ENCODE measurements at places on chromosomes 2 and 18.
A peak's percentile ranks its signal among the peaks of the same experiment; 100 is the strongest.

DNA sequence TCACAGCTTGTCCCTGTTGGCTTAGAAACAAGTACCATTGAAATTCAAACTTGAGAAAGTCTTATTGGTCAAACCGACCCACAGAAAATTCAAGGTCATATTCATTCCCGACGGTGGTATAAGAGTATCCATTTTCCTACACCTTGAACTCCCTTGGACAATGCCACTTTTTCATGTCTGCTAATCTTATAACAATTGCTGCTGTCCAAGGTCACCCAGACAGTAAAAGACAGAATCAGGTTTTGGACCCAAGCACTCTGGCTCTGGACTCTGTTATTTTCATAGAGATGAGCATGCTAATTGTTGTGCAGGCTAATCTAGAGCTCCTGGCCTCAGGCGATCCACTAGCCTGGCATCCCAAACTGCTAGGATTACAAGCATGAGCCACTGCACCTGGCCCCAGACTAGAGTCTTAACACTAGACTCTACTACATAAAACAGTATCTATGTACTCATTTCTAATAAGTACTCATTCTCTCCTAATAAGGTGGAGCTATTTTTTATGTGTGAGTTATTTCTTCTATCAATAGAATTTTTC, 57.8 kb downstream of the C2orf76 start:
- no peak for DNase-seq

GRCh38 chr2:230873661-230874401, 9.1 kb downstream of the ITM2C start:
- no peak for DNase-seq

DNA sequence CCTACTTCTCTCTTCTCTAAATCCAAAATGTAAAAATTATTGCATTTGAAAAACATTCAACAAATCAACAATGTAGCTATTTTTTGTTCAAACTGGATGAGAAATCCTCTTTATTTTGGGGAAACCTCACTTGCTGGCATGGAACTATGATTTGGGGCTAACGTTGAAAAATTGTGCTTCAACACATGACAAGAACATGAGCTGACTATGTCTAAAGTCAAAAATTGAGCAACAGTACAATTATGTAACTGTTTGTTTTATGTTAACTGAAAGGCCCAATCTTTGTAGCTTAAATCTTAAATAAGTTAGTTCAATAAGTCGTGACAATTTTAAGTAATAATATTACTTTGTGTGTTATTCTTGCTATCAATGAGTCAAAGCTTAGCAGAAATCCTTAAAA, 67.3 kb downstream of the TMEFF2 start:
- DNase-seq, result no peak

- DNase-seq, result no peak
These were observed 82.6 kb upstream of the TXNDC2 start for GRCh38 chr18:9803063-9803697.

GRCh38 chr2:25074826-25075225, 33.0 kb downstream of the EFR3B start:
- no peak for DNase-seq

GRCh38 chr2:240593703-240594451, 7.3 kb downstream of the CAPN10 start:
- DNase-seq, result no peak

DNA sequence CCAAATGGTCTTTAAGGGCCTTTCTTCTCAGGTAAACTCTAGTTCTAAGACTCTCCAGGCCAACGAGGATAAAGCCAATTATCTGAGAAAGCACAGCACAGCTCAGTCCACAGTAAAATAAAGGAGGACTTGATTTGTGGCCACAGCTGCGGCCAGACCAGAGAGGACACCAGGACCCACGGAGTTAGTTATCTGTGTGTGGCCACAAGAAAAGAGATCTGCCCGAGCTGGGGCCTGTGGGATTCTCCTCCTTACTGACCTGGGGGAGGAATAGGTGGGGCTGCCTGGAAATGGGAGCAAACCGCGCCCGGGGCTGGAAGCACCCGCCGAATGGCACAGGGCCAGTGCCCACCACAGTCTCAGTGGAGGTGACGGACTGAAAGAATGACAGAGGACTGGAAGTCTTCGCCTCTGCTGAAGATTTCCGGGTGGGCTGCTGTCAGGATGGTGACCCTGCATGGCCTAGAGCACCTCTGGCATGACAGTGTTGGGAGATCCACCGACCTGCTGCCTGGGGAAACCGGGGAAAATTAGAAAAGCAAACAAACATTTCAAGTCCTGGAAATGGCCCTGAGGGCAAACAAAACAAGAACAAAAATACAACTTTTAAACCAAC, 13.3 kb downstream of the PROC start:
- no peak for DNase-seq

DNA sequence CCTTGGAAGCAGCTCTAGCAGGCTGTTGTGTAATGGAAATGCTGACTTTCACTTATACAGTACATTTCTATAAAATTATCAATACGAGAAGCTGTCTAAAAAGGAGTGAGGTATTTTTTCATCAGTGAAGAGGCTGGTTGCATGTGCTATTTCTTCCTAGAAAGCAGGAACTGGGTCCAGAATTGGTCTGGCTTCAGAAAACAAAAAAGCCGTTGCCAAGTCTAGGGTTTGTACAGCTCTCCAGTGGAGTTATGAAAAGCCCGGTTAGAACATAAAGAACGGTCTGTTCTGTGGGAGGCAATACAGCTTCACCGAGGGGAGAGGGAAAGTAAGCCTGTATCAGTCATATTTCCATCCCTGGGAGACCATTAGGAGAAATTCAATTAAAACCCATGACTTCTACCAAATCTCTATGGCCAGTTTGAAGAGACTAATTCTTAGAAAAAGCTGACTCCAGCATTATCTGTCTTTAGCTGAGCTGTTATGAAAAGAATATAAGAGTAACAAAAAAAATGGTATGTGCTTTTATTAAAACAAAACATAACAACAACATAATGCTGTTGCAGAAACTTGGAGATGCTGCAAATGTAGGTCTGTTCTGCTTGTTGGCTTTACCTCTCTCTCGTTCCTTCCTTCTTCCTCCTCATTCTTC, 217.0 kb downstream of the CMPK2 start:
- peak; percentile 60 for DNase-seq

DNA sequence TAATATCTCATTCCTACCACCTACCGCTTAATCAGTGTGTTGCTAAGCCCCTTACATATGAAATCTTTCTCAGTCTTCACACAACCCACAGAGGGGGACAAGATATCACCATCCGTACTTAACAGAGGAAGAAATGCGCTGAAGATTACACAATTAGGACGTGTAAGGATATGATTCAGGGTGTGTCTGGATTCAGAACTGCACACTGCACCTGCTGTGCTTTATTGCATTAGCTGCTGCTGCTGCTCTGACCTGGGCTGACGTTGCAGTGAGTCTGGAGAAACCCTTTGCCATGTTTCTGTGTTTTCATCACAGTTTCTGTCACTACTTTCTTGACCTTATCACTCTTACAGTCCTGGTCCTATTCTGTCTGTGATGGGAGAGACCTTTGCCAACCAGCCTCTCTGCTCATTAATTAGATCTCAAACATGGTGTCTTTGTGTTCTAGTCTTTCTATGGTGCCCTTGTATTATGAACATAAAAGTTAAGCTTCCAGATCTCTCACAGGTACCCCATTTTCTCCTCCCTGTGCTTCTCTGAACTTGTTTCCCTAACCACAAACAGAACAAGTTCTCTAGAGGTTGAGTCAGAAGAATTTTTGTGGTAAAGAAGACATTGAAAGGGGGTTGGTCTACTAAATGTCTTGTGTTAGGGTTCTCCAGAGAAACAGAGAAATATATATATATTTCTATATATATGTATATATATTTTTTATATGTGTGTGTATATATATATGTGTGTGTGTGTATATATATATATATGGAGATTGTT, 92.9 kb upstream of the CYP1B1 start:
- DNase-seq, result no peak

DNA sequence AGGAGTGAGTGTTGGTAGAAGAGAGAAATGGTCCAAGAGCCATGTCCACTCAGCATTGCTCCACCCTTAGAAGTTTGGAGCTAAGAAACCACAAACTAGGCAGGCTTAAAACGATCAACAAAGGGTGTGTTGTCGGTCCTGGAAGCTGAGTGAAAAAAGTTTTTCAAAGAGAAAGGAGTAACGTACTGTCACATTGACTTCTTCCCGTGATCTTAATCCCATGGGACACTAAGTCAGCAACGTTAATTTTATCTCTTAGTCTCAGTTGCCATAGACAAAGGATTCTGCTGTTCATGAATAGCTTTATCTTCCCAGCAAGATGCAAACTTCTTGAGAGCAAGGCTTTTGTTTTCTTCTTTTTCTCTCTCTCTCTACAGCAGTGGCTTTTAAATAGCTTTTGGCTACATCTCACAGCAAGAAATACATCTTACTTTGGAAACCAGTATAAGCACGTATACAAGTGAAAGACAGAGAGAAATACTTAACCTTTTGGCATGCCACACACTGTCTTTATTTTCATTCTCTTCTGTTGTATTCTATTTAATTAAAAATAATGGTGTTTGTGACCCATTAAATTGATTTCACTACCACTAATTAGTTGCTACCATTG, 377.4 kb downstream of the TGIF1 start:
- DNase-seq, result no peak

- peak; percentile 18 for DNase-seq
These were observed 8.0 kb downstream of the GPR39 start for GRCh38 chr2:132424526-132425121.

- DNase-seq, result no peak
These were observed 32.3 kb upstream of the ASNSD1 start for GRCh38 chr2:189628817-189629530.

DNA sequence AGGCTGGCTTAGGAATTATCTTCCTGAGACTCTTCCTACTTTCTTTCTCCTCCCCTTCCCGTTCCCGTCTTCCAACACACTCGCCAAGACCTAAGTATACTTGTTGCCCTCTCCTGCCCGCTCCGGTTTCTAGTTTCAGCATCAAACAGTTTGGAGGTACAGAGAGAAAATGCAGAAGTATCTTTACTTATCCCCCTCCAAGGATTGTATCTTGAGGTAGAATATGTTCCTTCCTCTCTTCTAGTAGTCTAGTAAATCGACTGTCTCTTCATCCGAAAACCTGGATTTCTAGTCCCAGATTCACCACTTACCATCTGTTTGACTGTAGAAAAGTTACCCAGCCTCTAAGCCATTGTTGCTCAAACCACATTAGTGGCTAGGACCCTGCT, 755 bp downstream of the EIF4E2 start:
- DNase-seq, result no peak

- DNase-seq, result no peak
These were observed 1337.6 kb upstream of the SLC39A10 start for GRCh38 chr2:194319222-194319992.

- no peak for DNase-seq
These were observed 2.2 kb downstream of the ST3GAL5 start for GRCh38 chr2:85886590-85886989.

DNA sequence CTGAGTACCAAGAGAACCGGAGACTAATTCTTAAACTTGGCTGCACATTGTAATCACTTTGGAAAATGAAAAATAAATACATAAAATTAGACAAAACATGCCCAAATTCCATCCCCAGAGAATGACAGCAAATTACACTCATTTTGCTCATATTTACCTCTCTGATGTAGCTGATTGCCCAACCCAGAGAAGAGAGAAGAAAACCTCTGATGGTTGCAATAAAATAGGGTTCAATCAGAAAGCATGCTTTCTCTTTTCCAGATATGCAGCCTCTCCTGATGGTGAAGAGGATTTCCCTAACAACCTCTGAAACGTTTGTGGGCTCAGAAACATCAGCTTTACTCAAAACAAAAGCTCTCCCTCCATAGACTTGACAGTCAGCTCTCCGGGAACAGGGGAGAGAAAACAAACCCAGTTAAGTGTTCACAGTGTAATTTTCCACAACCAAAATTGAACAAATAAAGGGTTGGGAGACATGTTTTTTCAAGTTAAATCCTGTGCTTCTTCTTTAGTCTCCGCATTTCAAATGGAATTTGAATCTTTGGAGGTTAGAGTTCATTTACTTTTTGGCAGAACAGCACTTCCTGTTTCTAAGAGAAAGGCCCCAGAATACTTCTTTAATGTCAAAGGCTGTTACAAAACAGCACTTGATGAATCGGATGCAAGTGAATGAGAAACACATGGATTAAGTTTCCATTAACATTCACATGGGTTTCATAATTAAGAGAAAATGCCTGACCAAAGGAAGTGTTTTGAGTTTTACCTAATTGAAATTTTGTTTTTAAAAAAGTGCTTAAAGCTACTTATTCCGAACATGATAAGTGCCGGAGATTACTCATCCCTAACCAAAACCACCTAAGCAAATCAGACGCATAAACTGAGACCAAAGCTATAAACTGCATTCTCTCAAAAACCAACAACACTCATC, 570.1 kb upstream of the SYT4 start:
- no peak for DNase-seq

GRCh38 chr2:181674461-181674860, 5.9 kb downstream of the NEUROD1 start:
- no peak for DNase-seq

DNA sequence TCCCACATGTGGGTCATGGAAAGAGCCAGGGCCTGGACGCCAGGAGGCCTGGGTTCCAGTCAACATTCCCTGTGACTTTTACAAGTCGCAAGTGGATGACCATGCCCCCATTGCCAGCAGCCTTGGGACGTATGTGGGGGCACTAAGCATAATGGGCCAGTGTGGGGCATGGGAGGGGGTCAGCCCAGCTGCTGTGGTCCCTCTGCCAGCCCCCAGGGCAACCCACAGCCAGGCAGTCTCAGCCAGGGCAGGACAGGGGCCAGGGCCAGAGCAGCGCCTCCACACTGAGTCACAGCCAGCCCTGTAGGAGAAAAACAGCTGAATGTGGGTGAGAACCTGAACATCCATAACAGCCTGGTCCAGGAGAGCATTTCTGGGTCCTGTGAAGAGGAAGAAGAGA, 173.2 kb downstream of the GFPT1 start:
- no peak for DNase-seq

GRCh38 chr18:58977223-58977622, 112.5 kb downstream of the ZNF532 start:
- no peak for DNase-seq

- DNase-seq, result no peak
These were observed 17.0 kb upstream of the DNER start for GRCh38 chr2:229731363-229731762.

GRCh38 chr18:24817587-24818371, 357.3 kb downstream of the HRH4 start:
- peak; percentile 17 for DNase-seq

- no peak for DNase-seq
These were observed 621.2 kb upstream of the ACVR2A start for GRCh38 chr2:147223553-147224060.

GRCh38 chr2:211837206-211837605, 701.4 kb downstream of the ERBB4 start:
- no peak for DNase-seq

DNA sequence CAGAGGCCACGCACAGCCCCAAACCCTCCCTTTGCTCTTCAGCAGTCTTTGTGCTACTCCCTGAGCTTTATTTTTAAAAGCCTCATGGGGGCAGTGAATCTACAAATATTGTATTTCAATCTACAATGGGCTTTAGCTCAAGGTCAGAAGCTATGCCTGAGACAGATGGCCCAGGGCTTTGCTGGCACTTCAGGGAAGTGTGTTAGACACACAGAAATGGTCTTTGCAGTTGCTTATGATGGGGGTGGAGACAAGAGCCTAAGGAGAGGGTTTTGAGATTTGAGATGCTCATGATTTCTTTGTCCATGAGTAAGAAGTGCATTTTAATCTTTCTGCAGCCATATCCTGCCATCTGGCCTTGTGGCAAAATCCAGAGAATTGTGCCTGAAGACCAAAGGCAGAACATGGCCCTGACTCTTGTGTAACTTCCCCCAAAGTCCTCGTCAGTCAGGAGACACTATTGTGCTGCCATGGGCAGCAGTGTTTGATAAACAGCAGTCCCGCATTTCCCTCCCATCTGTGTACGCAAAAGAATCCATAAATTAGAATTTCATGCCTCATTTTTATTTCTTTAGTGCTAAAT, 92.6 kb downstream of the VAPA start:
- DNase-seq, result peak; percentile 70

- DNase-seq, result no peak
These were observed 68.7 kb downstream of the ASB1 start for GRCh38 chr2:238495422-238495821.
